Psoas muscle (tissue), 8 donors: ENCODE measurements at places on chromosomes 3 and 15. TPM values are rescaled to one million over a fixed set of nuclear protein-coding genes. Genes with fewer than 3 reads are reported as not detected.

DNA sequence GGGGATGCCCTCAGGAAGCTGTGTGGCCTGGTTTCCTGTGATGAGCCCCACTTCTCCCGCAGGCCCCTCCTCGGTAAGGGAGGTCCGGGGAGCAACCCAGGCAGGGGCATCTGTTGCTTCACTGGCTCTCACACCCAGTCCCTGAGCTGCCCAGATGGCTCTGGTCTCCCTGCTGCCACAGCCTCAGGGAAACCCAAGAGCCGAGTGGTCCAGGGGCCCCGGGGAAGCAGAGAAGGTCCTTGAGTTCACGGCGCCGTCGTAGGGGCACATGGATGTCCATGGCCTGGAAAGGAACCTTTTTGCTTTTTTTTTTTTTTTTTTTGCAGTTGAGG, 13.3 kb upstream of the LRRC15 start:
- no peak for DNase-seq

DNA sequence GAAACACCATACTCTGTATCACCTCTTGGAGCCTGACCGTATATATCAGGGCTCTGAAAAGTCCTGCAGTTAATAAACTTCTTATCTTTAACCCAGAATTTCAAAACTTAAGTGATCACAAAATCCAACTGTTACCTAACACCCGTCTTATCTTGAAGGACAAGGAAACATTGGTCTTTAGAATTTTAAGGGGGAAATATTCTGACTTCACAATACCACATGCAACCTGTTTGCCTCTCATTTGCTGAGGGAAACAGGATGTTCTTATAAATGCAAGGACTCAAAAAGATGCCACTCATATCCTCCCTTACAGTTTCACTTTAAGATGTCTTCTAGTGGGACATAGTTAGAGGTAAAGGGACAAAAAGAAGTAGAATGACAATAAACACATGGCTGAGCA, 67.9 kb downstream of the CRTC3 start:
- DNase-seq = no peak

- DNase-seq = no peak
Observed at GRCh38 chr3:135736740-135737139, 228.8 kb upstream of the PPP2R3A start.

DNA sequence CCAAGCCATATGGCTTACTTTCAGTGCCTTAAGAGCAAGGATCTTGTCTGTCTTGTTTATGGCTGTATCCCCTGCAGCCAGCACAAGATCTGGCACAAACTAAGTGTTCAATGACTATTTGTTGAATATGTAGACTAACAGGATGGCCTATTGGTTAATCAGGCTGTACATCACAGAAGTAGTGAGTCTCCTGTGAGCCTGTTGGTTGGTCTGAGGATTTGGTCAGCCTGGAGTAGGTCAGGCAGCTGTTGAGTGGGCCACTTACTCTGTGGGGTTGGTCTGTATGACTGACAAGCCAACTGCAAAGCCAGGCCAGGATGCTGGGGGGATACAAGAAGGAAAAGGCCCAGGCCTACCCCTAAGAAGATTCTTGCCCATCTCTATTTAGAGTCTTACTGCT, 33.4 kb upstream of the CILP start:
- DNase-seq = no peak

DNA sequence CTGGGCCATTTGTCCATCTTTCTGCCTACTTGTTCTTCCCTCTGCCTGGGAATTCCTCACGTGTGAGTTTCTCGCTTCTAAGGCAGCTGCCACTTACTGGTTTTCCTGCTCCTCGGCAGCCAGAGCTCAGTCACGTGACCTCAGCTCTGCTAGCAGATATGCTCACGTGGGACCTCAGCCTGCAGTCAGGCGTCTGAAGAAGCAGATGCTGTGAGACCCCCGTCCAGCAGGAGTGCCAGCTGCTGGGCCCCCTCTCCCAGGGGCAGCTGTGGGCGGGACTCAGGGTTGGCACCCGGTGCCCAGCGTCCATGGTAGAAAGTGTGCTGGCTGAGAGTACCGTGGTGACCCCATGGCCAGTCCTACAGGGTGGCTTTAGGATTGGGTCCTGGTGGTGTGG, 161.3 kb upstream of the TLE3 start:
- DNase-seq = no peak

- DNase-seq = no peak
Observed at GRCh38 chr3:49600781-49601180, 46.5 kb downstream of the BSN start.

- DNase-seq = no peak
Observed at GRCh38 chr3:172218350-172219323, 179.3 kb downstream of the FNDC3B start.

The GP5 gene
- 0.01 TPM for polyA plus RNA-seq

The LRRC31 gene
- polyA plus RNA-seq = 0.01 TPM

The ROPN1 gene
- not detected for polyA plus RNA-seq

The SLC51A gene
- 0.40 TPM for polyA plus RNA-seq

The PLAAT1 gene
- 24.4 TPM for polyA plus RNA-seq
